T-helper 1 cell (primary cell): ENCODE measurements at places on chromosomes 1 and 21.

DNA sequence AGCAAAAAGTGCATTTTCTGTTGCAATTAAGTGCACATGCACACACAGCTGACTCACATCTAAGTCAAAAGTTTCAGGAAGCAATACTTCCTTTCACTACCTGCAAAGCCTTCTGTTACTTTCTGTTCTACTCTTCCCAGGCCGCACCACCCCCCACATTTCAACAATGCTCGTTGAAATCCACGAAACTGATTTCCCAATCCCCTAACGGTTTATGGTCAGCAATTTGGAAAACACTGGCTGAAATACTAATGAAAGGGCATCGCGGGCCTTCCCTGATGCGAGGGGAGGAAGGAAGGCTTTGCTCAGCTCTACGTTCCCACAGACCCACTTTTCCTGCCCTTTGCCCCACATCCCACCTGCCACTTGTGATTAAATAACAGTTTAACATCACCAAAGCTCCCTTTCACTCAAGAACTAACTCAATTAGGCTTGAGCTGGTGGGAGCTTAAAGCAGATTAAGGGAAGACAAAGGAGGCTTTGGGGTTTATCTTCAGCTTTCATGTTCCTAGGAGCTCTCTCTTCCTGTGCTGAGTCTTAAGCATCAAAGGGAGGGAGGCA is 243.2 kb upstream of the RAB4A start:
- DNase-seq = no peak

- no peak for DNase-seq
These were observed 87.7 kb downstream of the CASZ1 start for GRCh38 chr1:10708757-10709156.

DNA sequence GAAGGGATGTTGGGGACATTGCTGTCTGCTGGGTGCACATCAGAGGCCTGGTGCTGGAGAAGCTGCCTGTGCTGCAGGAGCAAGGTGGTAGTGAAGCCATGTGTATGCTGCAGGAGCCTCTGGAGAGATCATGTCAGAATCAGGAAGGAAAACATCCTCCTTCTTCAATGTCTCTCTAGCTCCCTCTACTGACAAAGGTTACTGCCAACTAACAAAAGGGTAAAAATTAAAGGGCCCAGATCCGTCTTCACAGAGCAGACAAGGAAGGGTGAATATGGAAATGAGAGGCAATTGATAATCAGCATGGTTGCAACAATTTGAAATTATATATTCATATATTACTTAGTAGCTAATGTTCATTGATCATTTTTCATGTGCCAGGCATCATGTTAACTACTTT is 32.2 kb downstream of the FAM177B start:
- no peak for DNase-seq

GRCh38 chr1:155909894-155910293 is 1.3 kb downstream of the RIT1 start:
- DNase-seq = no peak

DNA sequence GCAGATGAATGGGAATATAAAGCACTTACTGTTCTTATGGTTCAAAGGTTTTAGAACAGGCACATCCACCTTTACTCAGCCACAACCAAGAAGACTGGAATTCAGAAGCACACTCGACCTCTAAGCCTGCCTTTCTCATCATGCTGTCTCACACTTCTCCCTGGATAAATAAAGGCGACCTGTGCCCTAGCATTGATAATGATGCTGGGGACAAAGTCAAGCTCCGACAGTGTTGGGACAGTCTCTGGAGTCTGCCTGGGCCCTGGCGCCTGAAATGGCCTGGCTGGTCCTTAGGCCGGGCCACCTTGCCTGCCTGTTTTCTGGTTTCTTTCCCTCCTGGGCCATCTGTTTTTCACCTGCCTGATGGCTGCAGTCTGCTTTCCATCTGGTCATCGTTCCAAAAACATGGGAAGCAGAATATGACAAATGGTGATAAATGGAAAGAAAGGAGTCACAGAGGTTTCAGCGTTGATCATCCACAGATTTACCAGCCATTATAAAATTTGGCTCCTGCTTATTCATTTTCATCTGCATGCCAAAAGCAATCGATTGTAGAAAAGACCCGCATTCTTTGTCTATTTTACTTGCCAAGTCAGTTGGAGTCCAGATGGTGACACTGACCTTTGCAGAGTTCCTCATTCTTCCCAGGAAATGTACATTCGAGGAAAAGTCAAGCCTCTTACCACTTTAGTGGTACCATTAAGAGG is 91.2 kb upstream of the KCNJ15 start:
- DNase-seq = no peak

GRCh38 chr1:113217447-113218208 is 144.6 kb downstream of the LRIG2 start:
- DNase-seq = no peak

DNA sequence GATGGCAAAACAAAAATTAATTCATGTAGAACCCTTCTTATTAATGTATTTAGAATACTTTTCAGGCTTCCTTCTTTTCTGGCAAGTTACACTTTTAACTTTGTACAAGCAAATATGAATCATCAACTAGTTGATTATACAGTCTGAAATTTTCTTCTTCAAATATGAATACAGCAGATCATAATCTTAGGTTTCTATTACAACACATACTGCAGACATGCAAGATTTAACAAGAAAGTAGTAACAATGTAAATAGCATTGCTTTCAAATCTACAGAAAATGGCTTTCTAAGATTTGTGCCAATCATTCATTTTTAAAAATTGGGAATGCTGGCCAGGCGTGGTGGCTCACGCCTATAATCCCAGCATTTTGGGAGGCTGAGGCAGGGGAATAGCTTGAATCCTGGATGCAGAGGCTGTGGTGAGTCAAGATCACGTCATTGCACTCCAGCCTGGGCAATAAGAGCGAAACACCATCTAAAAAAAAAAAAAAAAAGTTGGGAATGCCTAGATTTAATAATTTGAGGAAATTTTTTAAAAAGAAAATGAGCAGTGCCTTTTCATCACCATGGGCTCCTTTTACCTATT is 68.4 kb upstream of the DPYD start:
- DNase-seq = no peak

DNA sequence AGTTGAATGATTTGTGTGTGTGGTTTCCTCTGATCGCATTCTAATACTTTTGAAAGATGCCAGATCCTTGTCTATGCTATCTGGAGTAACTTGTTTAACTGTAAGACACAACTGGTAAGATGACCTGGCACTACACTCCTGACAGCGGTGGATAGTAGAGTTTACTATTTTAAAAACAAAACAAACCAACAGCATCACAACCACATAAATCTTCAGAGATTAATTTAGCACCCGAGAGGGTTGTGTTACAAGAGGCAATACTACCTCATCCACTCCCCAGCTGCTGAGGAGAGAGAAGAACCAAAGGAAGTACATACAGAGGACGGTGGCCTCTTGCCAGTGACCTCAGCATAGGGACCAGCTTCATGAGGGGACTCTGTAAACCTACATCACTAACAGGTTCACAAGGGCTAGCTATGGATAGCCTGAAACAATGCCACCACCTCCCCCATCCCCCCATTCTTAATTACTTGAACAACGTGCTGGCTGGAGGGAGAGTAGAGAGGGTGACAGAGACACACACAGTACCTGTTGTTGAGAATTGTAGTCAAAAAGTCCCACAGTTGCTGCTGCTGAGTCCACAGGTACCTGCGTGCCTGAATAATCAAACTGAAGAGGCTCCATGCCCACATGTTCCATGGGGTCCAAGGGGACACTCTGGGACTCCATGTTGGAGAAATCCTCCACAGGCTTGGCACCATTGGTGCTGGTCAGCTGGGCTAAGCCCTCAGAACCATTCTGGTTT is 73.5 kb downstream of the PUM1 start:
- no peak for DNase-seq

DNA sequence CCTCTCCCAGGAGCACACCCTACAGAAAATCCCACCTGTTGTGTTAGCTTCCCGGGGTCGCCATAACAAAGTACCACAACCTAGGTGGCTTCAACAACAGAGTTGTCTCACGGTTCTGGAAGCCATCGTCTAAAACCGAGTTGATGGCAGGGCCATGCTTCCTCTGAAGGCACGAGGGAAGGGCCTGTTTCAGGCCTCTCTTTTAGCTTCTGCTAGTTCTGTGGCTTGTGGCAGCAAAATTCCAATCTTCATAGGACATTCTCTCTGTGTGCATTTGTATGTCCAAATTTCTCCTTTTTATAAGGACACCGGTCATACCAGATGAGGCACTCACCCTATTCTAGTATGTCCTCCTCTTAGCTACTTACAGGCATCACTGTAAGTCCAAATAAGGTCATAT is 3.2 kb downstream of the CFAP74 start:
- no peak for DNase-seq
